ENCODE measurements at places on chromosomes 2 and 18. TPM values are rescaled to one million over a fixed set of nuclear protein-coding genes. Genes with fewer than 3 reads are reported as not detected.

CENPA gene
- 37.8 TPM for total RNA-seq

NEURL3 gene
- total RNA-seq = 0.87 TPM

ADCYAP1 gene
- not detected for total RNA-seq

COLEC11 gene
- not detected for total RNA-seq

IL36A gene
- total RNA-seq = not detected

Measured in activated CD4-positive, alpha-beta memory T cell treated with anti-CD3 and anti-CD28 coated beads for 36 hours (primary cell).